ENCODE measurements at places on chromosomes 6 and 20.

- no peak for DNase-seq
Observed at GRCh38 chr6:143233554-143234285, 173.0 kb downstream of the AIG1 start.

DNA sequence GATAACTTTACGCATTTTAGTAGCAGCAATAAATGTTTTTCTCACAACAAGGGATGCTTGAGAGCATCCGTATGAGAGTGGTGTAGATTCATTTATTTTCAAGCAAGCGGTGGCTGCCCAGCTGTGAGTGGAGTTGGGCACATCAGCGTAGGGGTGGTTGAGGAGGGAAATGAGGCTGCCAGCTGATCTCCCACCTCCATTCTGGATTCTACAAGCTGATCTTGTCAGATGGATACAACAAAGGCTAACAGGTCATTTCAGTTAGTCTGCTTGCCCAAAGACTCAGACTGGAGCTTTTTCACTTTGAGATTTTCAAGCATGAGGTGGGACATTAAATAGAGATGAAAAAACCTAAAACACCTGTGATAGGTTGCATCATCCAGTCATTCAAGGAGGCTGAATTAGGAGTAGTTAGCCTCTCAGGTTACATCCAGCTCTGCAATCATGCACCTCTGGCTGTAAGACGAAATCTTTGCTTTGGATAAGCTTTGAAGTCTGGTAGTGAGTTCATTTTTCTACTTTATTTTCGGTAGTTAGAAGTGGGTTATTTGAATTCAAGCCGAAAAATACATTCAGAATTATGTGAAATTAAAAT is 1.9 kb upstream of the BACH2 start:
- no peak for DNase-seq

DNA sequence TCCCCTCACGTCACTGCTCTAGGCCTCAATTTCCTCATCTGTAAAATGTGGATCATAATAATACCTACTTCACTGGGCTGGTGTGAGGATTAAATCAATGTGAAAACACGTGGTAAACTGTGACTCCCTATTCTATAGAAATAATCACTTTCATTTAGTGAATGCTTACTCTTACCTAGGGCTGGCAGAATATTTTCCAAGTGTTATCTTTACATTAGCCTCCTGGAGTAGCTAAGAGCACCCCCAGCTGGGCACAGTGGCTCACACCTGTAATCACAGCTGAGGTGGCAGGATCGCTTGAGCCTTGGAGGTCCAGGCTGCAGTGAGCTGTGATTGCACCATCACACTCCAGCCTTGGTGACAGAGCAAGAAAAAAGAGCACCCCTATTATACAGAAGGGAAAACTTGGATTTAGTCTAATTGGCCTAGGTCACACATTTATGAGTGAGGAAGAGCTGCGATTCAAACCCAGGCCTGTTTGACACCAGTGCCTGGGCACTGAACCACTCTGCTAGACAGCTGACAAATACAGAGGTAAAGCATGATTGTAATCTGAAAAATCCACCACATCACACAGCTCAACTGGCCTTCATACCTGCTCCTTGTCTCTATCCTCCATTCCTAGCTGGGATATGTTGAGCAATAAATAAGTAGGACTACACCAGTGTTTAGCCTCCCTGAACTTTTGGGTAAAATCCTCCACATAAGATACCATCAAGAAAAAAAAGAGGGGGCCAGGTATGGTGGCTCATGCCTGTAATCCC is 1.4 kb upstream of the SNTA1 start:
- peak; percentile 8 for DNase-seq

GRCh38 chr6:10122164-10122563 is 292.7 kb downstream of the TFAP2A start:
- DNase-seq: no peak

GRCh38 chr20:48422242-48422960 is 405.4 kb downstream of the PREX1 start:
- no peak for DNase-seq

DNA sequence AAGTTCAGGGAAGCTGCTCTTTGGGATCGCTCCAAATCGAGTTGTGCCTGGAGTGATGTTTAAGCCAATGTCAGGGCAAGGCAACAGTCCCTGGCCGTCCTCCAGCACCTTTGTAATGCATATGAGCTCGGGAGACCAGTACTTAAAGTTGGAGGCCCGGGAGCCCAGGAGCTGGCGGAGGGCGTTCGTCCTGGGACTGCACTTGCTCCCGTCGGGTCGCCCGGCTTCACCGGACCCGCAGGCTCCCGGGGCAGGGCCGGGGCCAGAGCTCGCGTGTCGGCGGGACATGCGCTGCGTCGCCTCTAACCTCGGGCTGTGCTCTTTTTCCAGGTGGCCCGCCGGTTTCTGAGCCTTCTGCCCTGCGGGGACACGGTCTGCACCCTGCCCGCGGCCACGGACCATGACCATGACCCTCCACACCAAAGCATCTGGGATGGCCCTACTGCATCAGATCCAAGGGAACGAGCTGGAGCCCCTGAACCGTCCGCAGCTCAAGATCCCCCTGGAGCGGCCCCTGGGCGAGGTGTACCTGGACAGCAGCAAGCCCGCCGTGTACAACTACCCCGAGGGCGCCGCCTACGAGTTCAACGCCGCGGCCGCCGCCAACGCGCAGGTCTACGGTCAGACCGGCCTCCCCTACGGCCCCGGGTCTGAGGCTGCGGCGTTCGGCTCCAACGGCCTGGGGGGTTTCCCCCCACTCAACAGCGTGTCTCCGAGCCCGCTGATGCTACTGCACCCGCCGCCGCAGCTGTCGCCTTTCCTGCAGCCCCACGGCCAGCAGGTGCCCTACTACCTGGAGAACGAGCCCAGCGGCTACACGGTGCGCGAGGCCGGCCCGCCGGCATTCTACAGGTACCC is at the start of gene ESR1:
TSS of gene ESR1 (plus strand) at position 170 of the 858 bp plus-strand sequence. CDS start at position 401, 231 bp downstream.
- DNase-seq: no peak

DNA sequence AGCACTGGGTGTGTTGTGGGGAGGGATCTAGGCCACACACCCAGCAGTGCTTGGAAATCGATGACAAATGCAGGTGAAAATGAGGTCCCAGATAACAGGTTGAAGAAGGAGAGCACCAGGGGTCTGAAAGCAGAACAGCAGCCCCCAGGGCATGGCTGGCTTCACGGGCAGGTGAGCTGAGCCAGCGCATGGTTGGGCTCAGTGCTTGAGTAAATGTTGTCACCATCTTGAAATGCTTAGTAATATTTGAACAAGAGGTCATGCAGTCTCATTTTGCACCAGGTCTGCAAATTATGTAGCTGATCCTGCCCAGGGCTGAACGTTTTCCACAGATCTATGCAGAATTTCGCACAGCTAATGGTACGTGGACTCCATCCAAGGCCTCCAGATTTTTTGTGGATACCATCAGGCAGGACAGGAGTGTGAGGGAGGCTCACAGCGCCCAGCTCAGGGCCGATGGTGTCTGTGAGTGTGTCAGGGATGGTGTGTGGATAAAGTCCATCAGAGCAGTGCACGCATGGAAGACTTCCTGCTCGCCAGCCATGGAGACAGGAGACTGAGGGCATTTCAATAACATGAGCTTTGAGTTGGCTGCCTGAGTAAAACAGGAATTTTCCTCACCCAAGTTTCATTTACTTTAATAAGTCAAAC is 53.1 kb upstream of the SNX9 start:
- no peak for DNase-seq

DNA sequence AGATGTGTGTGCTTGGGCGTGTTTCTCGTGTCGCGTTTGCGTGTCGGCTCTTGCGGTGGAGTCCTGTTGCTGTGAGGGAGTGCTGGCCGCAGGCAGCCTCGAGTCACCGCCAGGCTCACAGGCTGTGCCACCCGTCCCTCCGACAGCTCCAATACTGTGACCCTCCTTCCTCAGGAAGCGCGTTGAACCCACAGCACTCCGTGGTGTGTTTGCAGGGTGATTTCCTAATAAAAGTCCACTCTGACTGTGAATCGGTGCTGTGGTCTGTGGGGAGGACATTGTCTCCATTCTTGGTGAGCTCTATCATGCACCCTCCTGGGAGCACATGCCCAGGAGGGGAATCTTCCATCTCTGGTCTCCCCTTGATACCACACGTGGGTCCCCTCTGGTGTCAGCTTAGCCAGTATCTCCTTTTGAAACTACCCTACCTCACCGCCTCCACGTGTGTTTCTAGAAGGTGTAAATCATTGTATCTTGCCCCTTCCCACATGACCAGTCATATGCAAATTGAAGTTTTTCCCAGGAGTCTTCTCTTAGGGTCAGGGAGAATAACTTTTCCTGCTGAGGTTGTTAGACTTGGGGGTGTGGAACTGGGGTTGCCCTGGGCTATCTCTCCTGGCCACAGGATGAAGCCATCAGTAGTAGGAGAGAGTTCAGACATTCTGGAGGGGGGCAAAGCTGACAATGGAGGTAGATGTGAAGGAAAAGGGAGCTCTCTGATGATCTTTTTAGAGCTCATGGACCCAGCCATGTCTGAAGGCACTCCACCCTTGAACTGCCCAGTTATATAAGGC is 13.3 kb upstream of the PCMTD2 start:
- no peak for DNase-seq

DNA sequence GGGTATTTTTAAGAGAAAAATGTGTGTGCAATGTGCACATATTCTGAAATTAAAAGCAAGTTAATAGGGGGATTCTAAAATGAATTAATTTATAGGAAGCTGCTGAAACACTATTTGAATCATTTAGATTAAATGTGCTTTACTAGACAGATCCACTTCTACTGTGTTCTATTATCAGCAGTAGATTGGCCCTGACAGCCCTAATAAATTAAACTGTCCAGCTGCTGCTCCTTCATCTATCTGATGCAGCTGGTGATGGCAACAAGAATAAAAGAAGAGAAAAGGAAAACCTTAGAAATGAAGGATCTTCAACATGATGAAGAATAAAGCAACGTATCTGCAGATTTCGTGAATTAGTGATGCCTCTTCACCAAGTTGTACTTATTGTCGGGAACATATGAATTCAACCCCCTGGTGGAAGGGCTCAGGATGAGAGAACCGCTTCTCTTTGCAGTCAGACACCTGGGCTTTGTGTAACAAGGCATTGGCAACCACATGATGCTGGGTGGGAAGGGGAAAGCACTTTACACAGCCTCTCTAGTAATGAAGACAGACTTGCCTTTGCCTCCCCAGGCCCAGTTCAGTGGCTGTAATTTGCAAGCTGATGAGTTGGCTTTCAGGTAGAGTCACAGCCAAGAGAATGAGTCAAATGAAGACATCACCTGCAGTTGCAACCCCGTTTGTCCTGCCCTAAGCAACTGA is 94.4 kb downstream of the LAMP5 start:
- DNase-seq: no peak

Measured in activated CD4-positive, alpha-beta T cell treated with anti-CD3 and anti-CD28 coated beads for 4 hours (primary cell).